ENCODE measurements at places on chromosomes 2 and 18.

DNA sequence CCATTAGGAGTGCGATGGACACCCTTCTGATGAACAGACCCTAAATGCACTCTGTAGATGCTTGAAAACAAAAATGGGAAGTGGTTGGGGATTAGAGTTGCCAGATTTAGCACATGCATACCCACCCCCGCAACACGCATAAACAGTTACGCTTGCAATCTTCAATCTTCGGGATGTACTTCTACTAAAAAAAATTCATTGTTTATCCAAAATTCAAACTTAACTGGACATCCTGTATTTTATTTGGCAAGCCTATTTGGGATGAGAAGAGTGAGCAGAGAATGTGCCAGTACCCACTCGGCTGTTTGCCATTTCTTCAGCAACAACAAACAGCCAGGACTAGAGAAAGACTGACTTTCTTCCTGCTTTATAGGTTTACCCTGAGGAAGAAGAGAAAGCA, 18.4 kb downstream of the KIAA2012 start:
- DNase-seq: no peak
- H3K36me3 ChIP-seq: no peaks in the 10 kb centered on the region
- no peak overlapping the region for H3K4me3 ChIP-seq
- H3K27me3 ChIP-seq: no peaks in the 10 kb centered on the region

- no peak for DNase-seq
- H3K27me3 ChIP-seq: no peaks in the 10 kb centered on the region
- peaks cover 28% of the 10 kb centered on the region for H3K4me1 ChIP-seq
- peaks cover 6% of the 10 kb centered on the region for H3K36me3 ChIP-seq
- H3K4me3 ChIP-seq: no peak overlapping the region
- peak overlapping the region; percentile 6 for H3K27ac ChIP-seq
Measured at GRCh38 chr2:234863043-234863934, 88.5 kb upstream of the SH3BP4 start.

- no peaks in the 10 kb centered on the region for H3K36me3 ChIP-seq
- DNase-seq: peak; percentile 71
- no peak overlapping the region for H3K27ac ChIP-seq
- no peak overlapping the region for H3K4me3 ChIP-seq
- H3K4me1 ChIP-seq: no peaks in the 10 kb centered on the region
Measured at GRCh38 chr2:68837164-68837860, 33.9 kb downstream of the BMP10 start.

- H3K4me3 ChIP-seq: no peak overlapping the region
- H3K27me3 ChIP-seq: no peaks in the 10 kb centered on the region
- no peaks in the 10 kb centered on the region for H3K4me1 ChIP-seq
- DNase-seq: no peak
Measured at GRCh38 chr2:192500550-192501200, 305.9 kb upstream of the TMEFF2 start.

- H3K4me1 ChIP-seq: peaks cover 14% of the 10 kb centered on the region
- no peak overlapping the region for H3K4me3 ChIP-seq
- peaks cover 8% of the 10 kb centered on the region for H3K36me3 ChIP-seq
- DNase-seq: no peak
Measured at GRCh38 chr18:44856157-44856556, 175.5 kb downstream of the SETBP1 start.

GRCh38 chr18:31061945-31062344, 19.4 kb upstream of the DSC3 start:
- no peak overlapping the region for H3K4me3 ChIP-seq
- peaks cover 10% of the 10 kb centered on the region for H3K4me1 ChIP-seq
- H3K36me3 ChIP-seq: peaks cover 9% of the 10 kb centered on the region
- H3K27me3 ChIP-seq: no peaks in the 10 kb centered on the region

GRCh38 chr2:133525613-133526529, 42.4 kb downstream of the NCKAP5 start:
- H3K27ac ChIP-seq: no peak overlapping the region
- no peak for DNase-seq
- H3K4me3 ChIP-seq: no peak overlapping the region
- no peaks in the 10 kb centered on the region for H3K4me1 ChIP-seq
- no peaks in the 10 kb centered on the region for H3K36me3 ChIP-seq
- H3K27me3 ChIP-seq: peaks cover 14% of the 10 kb centered on the region

GRCh38 chr2:177753682-177754491, 318.7 kb downstream of the PDE11A start:
- H3K36me3 ChIP-seq: no peaks in the 10 kb centered on the region
- H3K27me3 ChIP-seq: no peaks in the 10 kb centered on the region
- H3K4me3 ChIP-seq: peak overlapping the region; percentile 7
- H3K4me1 ChIP-seq: peaks cover 89% of the 10 kb centered on the region
- H3K27ac ChIP-seq: peak overlapping the region; percentile 99
- peak; percentile 63 for DNase-seq

DNA sequence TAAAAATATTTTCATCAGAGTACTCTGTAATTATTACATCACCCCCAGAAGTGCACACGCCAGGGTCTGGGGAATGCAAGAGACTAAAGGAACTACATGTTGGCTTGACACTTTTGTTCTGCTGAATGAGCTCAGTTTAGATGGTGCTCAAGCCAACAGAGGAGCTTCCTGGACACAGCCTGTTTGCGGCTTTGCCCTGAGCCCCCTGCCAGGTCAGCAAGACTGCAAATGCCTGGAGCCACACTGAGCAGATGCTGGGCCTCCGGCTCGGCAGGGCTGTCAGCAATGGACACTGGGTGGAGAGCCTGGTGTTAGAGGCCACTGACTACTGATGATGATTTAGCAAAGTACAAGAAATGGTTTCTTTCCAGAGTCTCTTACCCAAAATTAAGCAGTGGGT, 31.9 kb downstream of the PTPN18 start:
- DNase-seq: no peak
- peaks cover 11% of the 10 kb centered on the region for H3K4me1 ChIP-seq

DNA sequence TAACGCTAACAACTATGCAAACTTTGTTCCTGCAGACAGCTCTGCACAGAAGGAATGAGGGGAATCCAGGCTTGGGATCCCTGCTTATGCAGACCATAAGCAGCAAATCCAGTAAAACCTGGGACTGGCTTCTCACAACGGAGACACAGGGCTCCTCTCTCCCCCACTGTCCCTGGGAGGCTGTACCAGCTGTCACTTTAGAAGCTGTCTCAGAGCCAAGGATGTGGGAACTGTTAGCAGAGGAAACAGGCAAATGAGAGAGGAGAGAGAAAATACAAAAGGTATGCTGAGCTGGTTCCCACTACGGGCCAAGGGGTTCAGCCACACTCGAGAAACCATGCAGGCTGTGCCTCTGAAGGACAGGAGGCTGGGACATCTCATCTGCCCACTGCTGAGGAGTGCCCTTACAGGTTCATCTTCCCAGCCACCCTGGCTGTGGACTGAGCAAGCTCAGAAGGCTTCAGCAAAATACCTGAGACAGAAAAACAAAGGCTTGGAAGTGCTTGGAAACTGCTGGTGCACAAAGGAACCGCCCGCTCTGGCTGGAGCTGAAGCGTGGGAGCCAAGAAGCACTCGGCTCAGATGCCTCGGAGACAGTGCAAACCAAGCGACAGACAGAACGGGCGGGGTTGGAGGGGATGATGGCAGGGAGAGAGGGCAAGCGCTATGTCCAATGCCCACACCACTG, 72.5 kb downstream of the FAM210A start:
- no peak overlapping the region for H3K27ac ChIP-seq
- H3K27me3 ChIP-seq: peaks cover 3% of the 10 kb centered on the region
- no peaks in the 10 kb centered on the region for H3K36me3 ChIP-seq
- no peak overlapping the region for H3K4me3 ChIP-seq

GRCh38 chr2:62309465-62310091, 113.7 kb downstream of the B3GNT2 start:
- no peaks in the 10 kb centered on the region for H3K27me3 ChIP-seq
- no peaks in the 10 kb centered on the region for H3K36me3 ChIP-seq
- H3K4me3 ChIP-seq: no peak overlapping the region
- no peak for DNase-seq

DNA sequence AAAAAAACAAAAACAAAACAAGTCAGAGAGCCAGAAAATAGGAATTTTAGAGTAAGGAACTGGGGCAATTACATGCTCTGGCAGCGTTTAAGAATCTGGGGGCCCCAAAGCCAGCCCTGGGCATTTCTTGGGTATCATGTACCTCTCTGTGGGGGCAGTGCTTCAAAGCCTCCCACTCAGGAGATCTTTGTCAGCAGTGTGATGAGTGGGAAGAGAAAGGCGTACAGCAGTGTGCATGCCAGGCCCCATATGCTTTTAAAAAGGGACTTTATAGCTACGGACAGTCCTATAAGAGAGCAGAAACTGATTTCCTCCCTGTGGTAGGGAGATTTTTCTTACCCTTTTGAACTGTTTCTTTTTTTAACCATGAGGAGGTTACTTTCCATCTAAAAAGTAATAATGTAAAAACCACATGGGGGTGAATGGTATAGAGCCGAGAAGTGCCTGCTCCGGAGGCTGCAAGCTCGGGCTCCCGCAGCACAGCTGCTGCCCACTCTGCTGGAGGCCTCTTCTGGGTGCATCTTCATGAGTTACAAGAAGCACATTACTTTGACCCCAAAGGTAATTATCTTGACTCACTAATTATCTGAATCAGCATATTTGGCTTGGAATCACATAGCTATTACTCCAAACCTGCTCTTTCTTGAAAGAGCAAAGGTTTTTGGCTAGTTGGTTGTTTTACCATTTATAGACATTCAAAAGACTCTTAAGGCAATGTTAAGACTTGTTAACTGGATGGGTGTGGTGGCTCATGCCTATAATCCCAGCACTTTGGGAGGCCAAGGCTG, 46.4 kb downstream of the PROC start:
- peaks cover 12% of the 10 kb centered on the region for H3K36me3 ChIP-seq
- H3K4me1 ChIP-seq: no peaks in the 10 kb centered on the region
- H3K27ac ChIP-seq: no peak overlapping the region

DNA sequence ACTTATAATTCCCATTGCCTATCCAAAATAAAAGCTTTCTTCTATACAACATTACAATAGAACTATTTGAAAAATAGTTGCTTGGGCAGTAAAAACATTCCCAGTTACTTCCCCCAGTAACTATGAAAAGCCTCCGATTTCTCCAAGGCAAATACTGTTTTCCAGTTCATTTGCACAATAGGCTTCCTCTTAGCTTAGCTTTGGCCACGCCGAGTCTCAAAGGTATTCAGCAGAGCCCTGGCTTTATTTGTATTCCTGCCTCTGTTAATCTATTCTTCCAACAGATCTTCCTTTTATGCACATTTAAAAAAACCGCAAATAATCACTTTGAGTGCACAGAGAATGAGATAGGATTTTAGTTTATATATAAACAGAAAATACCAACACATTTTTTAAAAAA, 836.8 kb upstream of the VRK2 start:
- no peaks in the 10 kb centered on the region for H3K36me3 ChIP-seq
- H3K27me3 ChIP-seq: no peaks in the 10 kb centered on the region
- no peak overlapping the region for H3K27ac ChIP-seq
- H3K4me1 ChIP-seq: no peaks in the 10 kb centered on the region
- no peak overlapping the region for H3K4me3 ChIP-seq

DNA sequence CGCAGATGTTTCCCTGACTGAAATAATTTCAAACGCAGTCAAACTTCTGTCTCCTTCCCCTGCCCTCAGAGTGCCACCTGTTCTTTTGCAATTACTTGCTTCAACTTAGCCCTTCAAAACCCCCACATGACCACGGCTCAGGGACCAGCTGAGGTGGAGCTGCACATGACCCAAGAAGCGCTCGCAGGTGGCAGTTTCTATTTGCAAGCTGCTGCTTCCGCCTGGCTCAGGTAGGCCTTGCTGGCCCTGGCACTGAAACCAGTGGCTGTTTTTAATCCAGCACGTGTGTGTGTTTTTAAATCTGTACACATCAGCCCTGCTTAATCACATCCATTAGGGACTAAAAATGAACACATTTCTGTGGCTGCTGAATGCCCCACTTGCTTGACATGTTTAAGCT, 95.3 kb downstream of the CCDC93 start:
- H3K27me3 ChIP-seq: no peaks in the 10 kb centered on the region
- DNase-seq: no peak
- peaks cover 51% of the 10 kb centered on the region for H3K36me3 ChIP-seq
- H3K4me1 ChIP-seq: no peaks in the 10 kb centered on the region
- H3K27ac ChIP-seq: no peak overlapping the region

GRCh38 chr2:109555346-109555900, 58.3 kb downstream of the SEPTIN10 start:
- peaks cover 9% of the 10 kb centered on the region for H3K4me1 ChIP-seq
- DNase-seq: no peak
- no peaks in the 10 kb centered on the region for H3K27me3 ChIP-seq
- peaks cover 38% of the 10 kb centered on the region for H3K36me3 ChIP-seq
- no peak overlapping the region for H3K27ac ChIP-seq
- H3K4me3 ChIP-seq: no peak overlapping the region

DNA sequence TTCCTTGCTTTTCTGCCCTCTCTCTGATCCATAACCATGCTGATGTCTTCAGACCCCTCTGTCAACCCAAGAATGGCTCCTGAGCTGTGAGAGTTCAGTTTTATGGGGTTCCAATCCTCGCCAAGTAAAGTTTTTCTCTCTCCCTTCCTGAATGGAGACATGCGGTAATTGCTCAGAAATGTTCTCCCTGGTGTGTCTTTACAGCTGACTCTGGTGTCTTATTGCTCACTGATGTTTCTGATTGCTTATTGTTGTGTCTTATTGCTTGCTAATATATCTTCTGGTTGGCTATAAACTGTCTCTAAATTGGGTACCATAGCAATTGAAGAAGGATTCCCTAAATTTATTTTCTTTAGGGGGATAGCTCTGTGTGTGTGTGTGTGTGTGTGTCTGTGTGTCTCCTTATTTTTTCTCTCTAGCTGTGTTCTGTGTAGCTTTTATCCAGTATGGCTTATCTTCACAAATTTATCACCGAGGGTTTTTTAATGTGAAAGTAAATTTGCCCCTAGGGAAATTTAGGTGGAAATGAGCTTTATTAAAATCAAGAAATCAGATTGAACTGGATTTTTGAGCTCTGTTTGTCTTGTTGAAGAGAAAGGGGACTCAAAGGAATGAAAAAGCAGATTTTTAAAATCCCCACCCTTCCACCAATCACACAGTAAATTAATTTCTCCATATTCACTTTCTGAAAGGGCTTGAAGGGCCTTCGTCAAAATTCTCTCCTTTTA, 19.5 kb downstream of the MGAT5 start:
- H3K27me3 ChIP-seq: no peaks in the 10 kb centered on the region
- H3K27ac ChIP-seq: no peak overlapping the region
- no peak for DNase-seq
- H3K4me3 ChIP-seq: no peak overlapping the region
- H3K4me1 ChIP-seq: peaks cover 3% of the 10 kb centered on the region

DNA sequence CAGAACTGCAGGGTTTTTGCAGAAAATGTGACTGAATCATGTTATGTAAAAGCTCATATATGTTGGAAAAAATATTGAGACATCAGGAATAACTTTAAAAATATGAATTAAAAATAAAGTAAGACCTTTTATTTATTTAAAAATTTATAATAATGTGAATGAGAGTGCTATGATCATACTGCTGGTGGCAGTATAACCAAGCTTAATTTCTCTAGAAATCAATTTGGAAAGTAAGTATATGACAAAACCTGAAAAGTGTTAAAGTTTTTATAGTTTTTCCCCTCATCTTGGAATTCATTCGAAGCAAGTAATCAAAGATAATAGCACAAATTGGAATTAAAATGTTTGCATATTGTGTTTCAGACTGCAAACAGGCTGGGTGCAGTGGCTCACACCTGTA, 7.5 kb downstream of the SLC39A10 start:
- DNase-seq: no peak
- peaks cover 26% of the 10 kb centered on the region for H3K4me1 ChIP-seq
- no peaks in the 10 kb centered on the region for H3K36me3 ChIP-seq
- H3K27ac ChIP-seq: no peak overlapping the region
- no peaks in the 10 kb centered on the region for H3K27me3 ChIP-seq

GRCh38 chr2:179917272-179917671, 55.9 kb upstream of the ZNF385B start:
- no peak for DNase-seq
- H3K27ac ChIP-seq: no peak overlapping the region
- H3K4me1 ChIP-seq: no peaks in the 10 kb centered on the region
- H3K4me3 ChIP-seq: no peak overlapping the region
- no peaks in the 10 kb centered on the region for H3K27me3 ChIP-seq
